ENCODE measurements at places on chromosomes 7 and 10.

DNA sequence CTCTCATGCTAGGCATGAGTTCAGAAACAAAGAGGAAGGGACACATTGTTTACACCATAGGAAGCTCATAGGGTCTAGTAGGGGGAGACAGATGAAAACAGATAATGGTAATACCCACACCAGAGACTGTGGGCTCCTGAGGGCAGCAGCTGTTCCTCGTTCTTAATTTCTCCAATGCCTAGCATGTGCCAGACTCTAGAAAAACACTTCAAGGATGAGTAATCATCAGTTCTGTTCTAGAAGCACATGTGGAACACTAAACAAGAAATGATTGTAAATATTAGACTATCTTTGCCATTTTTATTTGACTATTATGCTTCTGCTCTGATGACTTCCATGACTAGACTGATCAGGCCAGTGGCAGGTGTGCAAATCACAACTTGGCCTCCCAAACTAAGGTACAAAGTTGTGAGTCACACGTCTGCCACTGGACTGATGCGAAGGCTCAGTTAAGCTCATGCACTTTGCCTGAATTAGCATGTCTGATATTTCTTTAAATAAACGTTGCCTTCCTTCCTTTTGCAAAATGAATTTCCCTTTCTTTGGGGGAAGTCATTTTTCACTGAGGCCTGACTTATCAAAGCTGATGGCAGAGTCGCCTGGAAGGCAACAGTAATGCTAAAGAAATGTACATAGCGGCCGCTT lies 89.2 kb upstream of the FGL2 start:
- no peak for DNase-seq

DNA sequence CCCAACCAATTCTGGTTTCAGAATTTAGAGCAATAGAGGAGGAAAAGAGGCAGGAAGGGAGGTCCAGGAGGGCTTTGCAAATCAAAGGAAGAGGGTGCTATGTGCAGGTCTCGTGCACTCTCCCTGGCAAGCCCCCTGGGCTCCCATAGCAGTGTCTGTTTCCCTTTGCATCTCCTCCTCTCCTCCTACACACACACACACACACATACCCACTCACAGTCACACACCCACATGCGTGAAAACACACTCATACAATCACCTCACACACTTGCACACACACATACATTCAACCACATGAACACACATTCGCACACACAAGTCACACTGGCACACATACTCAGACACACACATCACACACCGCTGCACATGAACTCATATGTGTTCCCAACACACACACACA lies 105.3 kb downstream of the OAT start:
- DNase-seq, result no peak

DNA sequence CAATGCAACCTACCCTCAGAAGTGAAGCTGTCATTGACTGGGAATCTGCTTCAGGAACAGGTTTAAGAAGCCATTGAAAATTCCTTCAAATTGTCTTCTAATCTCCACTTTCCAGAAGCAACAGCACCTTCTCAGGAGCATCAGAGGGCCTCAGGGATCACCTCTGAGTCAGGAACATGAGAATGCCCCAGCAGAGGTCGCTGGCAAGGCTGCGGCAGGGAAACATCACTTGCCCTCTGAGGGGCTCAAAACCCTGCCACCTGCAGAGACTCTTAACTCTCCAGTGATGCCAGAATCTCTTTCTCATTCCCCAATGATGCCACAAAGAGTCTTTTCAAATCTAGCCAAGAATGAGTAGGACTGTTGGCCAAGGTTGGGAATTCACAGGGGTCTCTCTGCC lies 5.9 kb upstream of the MAPK8 start:
- DNase-seq, result no peak

DNA sequence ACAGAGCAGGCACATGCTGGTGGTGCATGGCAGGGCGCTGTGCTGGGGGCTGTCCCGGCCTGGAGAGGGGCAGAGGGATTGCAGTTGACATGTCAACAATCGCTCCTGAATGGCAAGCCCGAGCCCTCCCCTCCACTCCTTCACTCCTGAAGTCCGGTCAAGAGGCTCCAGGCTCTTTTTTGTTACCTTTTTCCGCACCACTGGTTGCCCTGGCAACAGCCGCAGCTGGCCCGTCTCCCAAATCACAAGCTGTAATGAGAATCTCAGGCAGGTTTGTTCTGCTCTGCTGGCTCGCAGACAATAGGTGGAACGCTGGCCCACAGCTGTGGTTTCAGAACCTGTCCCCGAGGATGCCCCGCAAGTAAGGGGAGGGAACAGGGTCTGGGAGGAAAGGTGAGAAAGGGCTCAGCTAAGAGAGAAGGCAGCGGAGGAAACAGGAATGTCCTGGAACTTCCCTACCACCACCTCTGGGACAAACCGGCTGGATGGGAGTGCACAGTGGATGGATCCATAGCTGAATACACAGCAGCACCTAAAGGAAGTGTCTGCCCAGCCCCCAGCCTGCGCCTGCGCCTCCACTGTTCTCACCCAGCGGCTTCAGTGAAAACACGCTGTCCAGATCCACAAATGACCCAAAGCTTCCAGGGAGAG lies 58.9 kb downstream of the CALML3 start:
- no peak for DNase-seq

- no peak for DNase-seq
These were observed 1.8 kb downstream of the TRPV6 start for GRCh38 chr7:142883571-142884285.

- DNase-seq, result no peak
These were observed 98.9 kb downstream of the KMT2C start for GRCh38 chr7:152336754-152337368.

DNA sequence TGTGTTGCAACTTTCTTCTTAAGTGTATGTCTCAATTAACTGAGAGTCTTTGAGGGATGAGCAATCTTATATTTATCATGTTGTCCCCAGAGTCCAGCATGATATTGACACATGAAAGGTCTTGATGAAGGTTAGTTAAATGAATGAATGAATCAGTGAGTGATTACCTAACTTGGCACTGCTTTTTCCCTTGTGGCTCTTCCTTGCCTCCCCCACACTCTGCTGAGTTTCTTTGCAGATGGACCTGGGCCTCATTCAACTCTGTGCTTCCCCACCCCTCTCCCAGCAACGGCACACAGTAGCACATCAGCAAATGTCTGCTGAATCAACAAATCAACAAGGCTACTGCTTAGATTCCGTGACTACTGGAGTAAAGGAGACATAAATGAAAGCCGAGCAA lies 235.1 kb upstream of the CXCL12 start:
- no peak for DNase-seq

DNA sequence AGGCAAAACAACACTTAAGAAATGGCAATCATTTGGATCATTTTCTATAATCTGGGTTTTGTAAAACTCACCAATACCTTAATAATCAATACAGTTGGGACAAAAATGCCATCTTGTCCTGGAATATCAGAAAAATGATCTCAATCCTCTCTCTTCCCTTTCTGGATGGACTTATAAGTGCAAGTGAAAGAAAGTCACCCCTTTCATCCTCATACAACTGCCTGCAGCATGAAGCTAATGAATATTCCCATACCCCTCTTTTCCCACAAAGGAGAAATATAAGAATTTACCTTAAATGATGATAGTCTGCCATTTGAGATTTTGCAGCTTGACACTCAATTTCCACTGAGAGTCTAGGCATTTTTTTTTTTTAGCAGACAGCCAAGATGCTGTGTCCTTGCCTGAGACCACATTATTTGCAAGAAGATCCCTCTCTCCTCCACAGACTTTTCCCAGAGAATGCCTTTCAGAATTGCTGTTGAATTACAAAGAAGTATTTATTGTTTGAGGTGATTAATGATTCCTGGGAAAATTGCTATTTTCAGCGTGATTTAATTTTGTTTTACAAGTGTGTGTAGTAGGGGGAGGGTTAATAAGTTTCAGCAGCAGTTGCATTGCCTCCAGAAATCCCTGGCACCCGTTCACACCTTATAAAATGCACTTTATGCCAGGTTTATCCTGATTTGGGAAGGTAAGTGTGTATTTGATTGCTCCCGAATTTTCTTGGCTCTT lies 3.8 kb downstream of the HOXA4 start:
- DNase-seq, result no peak

GRCh38 chr7:143145-143751 lies 49.1 kb upstream of the FAM20C start:
- DNase-seq, result no peak

- no peak for DNase-seq
These were observed 3.5 kb downstream of the CCDC201 start for GRCh38 chr7:45869426-45869825.

DNA sequence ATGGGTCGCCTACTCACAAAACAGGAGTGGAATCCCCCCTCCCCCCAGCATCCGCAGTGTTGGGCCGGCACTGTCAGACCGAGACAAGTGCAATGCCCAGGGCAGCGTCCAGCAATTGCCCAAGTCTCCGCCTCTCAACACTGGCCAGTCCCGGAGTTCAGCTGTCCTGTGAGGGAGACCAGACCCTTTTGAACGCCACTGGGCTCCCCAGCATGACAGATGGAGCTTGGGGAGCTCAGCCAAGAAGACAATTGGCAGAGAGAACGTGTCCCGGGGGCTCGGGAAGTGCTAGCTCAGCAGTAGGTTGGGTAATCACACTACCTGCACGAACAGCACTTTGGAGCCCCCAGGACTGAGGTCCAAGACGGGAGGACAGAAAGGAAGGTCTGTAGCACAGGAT lies 4.7 kb downstream of the COPS6 start:
- no peak for DNase-seq

DNA sequence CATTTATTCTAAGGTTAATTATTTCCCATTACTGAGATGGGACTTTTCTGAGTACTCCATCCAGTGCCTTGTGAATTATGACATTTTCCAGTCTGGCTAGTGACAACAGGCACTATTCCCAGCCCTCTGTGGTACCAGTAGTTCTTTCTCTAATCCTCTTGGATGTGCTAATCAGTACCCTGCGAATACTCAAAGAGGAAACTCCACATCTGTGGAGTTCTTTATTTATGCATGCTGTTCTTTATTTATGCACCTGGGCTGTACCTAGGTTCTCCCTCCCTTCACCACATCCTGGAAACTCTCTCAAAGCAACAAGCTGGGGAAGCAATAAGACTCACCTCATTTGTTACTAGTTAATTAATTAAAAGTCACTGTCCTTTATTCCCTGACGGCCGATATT lies 83.5 kb downstream of the TSPAN12 start:
- no peak for DNase-seq

GRCh38 chr10:91339729-91340128 lies 70.4 kb upstream of the HECTD2 start:
- DNase-seq, result no peak

- no peak for DNase-seq
These were observed 41.0 kb upstream of the LAMB4 start for GRCh38 chr7:108171164-108171563.

GRCh38 chr10:33406596-33406995 lies 72.1 kb upstream of the NRP1 start:
- DNase-seq, result no peak

GRCh38 chr7:99748846-99749579 lies 14.0 kb upstream of the CYP3A7 start:
- DNase-seq, result no peak

- DNase-seq, result no peak
These were observed 190.3 kb downstream of the TCF7L2 start for GRCh38 chr10:113140143-113141011.

DNA sequence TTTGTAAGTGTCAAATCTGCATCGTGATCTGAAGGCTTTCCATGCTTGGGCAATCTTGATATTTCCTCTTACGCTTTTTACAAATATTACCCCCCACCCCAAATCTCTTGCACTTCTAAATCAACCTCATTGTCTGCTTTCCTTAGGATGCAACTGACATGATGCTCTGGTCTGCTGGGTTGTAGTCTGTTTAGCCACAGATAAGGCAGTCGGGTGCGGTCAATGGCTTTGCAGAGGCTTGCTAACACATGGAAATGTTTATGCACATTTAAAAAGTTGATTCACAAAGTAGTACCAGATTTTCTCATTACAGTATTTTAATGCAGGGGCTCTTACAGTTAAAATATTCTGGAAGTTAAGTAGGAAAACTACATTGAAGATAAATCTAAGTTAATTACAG lies 172.5 kb downstream of the BAMBI start:
- no peak for DNase-seq

- no peak for DNase-seq
These were observed 17.6 kb upstream of the EXOC6 start for GRCh38 chr10:92830478-92831389.

GRCh38 chr7:97013134-97013844 lies 7.9 kb downstream of the DLX6 start:
- DNase-seq, result no peak

- no peak for DNase-seq
These were observed 118.1 kb upstream of the PHF14 start for GRCh38 chr7:10855583-10855982.

- DNase-seq, result no peak
These were observed 1650.5 kb upstream of the LRRTM3 start for GRCh38 chr10:65275296-65275695.

- DNase-seq, result no peak
These were observed 920.1 kb upstream of the LRRN3 start for GRCh38 chr7:110170841-110171240.

GRCh38 chr10:7952266-7952665 lies 102.2 kb upstream of the GATA3 start:
- DNase-seq, result no peak

DNA sequence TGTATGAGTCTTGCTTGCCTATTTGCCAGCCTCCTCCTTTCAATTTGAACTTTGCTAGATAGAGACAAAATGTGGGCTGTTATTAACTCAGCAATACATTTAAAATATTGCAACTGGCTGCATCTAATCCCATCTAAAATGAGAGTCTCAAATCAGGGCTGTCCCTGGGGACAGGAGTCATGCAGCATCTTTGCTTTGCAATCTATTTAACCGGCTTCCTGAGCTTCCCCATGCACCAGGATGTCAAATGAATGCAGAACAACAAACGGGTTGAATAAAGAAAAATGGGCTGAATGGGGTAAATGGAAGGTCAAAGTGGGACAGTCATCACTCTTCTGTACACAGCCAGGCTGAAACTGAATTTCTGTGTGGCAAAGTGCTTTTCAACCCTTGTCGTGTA lies 89.2 kb downstream of the AOAH start:
- DNase-seq, result no peak

- DNase-seq, result no peak
These were observed 166.8 kb upstream of the TBX20 start for GRCh38 chr7:35420656-35421055.

GRCh38 chr10:21885940-21886339 lies 117.6 kb downstream of the DNAJC1 start:
- DNase-seq, result no peak

DNA sequence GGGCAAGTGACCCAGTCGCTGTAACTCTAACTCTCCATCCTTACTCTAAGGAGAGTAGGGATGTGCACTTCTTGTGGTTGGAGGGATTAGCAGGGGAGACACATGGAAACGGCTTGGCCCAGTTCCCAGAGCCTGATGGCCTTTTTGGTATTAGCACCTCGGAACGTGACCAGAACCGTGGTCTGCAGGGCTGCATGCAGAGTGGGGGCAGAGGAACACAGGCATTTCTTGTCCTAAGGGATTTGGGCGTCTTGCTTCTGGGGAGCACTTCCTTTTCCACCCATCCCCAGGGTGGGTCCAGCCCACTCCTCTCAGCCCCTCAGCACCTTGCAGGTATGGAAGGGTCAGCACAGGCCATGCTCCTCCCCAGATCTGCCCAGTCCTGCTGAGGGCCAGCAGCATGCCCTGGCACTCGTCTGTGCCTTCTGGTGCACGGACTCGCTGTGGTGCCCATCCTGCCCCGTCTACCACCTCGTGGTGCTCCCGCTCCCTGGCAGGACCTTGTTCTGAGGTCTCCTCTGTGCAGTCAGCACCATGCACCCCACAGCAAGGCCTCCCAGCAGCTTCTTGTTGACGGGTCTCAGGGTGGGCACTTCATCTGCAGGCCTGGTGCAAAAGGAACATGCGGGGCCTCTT lies 109.6 kb downstream of the ACTR3B start:
- DNase-seq, result no peak

All from stimulated activated CD8-positive, alpha-beta memory T cell treated with anti-CD3 and anti-CD28 coated beads, Interleukin-4, amount 100 ng/mL, for 1 hour (primary cell).